NCI-H2107 (cell line): ENCODE measurements at places on chromosomes 2 and 18.

- no peak for DNase-seq
Observed at GRCh38 chr2:196601430-196602306, 37.8 kb upstream of the CCDC150 start.

DNA sequence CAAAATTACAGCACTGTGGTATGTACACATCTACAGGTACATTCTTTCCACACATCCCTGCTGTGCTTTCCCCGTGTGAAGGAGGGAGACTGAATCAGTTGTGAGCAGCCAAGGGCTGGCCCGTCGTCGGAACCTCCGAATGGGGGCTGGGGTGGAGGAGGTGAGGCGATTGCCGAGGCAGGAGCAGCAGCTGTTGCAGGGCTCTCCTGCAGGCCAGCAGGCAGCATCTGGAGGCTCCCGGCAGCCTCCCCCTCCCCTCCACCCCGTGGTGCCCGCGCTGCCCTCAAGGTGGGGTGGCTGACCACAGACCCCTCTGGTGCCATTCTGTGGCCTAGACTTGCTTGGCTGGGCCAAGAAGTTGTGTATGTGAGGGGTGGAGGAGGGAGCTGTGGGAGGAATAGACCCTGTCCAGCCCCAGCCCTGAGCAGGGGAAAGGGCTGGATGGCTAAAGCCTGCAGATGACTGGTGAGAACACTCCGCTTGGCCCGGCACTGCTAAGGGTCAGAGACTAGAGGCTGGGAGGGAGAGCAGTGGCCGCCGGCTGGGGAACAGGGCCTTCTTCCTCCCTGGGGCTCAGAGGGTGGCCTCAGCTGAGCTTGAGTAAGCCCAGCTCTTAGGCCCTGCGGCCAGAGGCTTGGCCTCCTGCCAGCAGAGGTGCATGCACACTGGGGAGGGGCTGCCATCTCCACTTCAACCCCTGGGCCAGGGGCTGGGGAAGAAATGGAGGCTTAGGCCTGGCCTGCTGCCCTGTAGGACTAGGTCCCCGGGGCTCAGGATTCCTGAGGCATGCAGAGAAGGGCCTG is 7.6 kb downstream of the STAMBP start:
- no peak for DNase-seq

DNA sequence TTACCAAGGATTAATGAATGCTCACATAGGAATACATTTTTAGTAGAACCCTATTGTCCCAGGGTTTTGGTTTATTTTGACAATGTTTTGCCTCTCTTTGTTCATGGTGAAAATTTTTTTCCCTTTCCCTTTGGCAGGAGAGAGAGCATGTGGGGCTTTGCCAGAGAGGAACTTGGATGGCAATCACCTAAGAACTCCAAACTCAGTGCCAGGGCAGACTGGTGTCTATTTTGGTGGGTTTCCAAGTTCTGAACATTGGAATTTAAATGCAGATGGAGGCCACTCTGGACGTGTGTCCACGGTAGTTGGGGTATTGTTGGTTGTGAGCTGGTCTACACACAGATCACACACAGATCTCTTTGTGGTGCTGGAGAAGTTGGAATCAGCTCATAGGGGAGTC is 2091.1 kb upstream of the PIK3C3 start:
- no peak for DNase-seq

DNA sequence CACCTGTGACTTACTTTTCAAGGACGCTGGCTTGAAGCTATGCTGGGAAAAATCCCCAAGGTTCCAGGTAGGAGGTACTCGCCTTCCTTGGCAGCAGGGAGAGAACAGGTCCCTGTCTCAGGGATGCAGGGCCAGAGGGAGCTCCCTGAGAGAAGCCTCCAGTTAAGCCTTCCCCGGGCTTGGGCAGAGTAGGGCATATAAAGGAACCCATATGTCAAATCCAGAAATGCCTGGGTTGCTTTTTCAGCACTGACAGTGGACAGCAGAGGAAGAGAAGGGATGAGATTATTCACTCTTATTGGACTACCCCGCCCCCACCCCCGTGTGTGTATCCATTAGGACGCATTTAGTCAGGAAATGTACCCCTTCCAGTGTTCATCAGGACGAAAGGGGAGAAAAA is 89.3 kb upstream of the TEX51 start:
- no peak for DNase-seq

DNA sequence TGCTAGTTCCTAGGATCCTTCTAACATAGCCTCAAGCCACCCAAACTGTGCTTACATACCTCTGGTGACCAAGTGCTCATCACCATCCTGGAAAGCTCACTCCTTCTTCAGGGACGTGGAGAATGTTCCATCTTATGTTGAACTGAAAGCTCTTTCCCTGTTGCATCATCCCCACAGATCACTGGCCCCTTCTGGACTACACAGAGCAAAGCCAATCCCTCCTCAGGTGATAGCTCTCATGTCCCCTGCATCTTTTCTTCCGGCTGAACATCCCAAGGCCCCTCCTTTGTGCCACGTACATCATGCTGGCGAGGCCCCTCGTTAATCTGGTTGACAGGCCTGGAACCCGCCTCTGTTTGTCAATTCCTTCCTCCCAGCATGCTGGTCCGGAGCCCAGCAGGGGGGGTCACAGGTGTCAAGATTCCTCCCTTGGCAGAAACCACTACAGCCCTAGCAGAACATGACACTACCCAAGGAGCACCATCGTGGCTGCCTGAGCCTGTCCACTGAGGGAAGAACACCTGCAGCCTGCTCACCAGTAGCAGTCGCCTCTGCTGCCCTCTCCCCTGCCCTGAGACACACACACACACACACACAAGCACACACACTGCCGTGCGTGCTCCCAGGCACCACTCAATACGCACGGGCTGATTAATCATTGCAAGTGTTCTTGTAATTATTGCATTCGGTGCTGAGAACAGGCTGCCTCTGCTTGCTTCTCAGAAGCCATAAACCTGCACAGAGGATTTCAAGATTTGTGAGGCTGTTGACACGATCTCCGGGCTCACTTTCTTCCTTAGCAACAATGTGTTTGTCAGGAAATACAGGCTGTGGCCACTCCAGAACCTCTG is 6.3 kb upstream of the KCNK3 start:
- DNase-seq: no peak

GRCh38 chr2:233501198-233502076 is 65.1 kb downstream of the USP40 start:
- no peak for DNase-seq

GRCh38 chr2:221124532-221125240 is 447.4 kb downstream of the EPHA4 start:
- peak; percentile 60 for DNase-seq

GRCh38 chr2:71716697-71717624 is 263.6 kb downstream of the DYSF start:
- DNase-seq: no peak

DNA sequence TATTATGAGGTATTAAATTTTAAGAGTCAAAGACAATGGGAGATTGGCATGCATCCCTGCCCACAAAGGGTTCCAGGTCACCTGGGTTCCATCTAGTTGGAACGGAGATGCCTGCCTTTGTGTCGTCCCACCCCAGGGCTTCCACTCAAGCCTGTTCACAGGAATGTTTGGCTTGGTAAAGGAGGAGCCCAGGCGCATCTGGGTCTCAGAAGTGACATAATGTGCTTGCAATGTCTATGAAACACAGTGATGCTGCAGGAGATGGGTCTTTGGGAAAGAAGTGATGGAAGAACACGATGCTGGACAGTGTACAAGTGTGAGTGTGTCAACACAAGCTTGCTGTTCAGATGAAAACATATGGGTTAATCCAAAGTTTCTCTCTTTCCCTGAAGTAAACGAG is 49.6 kb upstream of the ZNF396 start:
- DNase-seq: no peak

DNA sequence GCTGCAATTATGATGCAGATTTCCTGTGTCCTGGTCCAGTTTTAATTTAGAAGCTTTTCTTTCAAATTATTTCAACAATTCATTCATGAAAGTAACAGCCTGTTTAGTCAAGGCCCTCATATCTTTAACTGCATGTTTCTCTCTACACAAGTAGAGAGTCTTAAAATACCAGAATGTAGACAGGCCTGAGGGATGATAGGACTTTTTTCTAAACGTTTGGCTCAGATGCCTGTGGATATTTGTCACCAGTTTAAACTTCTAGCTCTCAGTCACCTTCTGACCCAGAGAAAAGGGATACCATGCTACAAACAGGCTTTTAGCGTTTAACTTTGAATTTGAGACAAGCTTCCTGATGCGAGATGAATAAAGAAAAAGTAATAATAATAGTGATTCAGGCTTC is 15.7 kb downstream of the COL5A2 start:
- no peak for DNase-seq

DNA sequence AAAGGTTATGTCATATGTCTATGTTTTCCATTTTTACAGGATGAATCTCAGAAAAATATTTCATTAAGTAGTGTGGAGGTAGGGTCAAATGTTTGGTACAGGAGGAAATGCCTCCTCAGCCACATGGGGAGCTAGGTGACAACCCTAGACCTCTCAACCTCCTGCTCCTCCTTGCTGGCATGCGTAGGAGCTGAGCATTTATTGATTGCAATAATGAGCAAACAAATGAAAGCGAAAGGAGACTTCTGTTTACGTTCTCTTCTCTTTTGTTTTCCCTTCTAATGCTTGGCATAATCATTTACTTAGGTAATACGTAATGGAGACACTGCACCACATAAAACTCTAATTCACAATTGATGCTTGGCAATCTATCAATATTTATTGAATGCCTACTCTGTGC is 95.1 kb upstream of the CCBE1 start:
- no peak for DNase-seq

- no peak for DNase-seq
Observed at GRCh38 chr2:128520791-128521190, 202.1 kb upstream of the HS6ST1 start.

DNA sequence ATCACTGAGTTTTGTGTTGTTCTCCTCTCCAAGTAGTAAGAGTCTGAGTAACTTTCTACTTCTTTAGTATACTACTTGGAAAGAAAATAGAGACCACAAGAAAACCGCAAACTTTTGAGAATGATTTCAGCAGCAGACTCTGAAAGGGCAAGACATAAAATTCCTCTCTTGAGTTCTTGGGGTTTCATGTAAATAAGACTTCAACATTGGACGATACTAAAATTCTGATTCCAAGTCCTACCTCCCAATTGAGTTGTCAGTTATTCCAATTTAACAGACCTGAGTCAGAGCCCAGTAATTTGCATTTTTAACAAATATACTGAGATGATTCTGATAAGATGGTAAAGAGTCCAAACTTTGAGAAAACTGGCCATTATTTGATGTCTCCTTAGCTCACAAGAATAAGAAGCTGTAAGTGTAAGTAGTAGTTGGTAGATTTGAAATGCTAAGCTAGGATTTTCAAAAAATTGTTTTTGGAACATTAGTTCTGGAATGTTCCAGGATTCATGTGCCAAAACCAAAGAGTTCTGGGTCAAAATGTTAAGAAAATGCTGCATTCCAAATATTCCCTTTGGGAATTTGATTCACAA is 261.6 kb upstream of the SPOPL start:
- DNase-seq: no peak

GRCh38 chr2:74017223-74017622 is 32.5 kb downstream of the TET3 start:
- no peak for DNase-seq

DNA sequence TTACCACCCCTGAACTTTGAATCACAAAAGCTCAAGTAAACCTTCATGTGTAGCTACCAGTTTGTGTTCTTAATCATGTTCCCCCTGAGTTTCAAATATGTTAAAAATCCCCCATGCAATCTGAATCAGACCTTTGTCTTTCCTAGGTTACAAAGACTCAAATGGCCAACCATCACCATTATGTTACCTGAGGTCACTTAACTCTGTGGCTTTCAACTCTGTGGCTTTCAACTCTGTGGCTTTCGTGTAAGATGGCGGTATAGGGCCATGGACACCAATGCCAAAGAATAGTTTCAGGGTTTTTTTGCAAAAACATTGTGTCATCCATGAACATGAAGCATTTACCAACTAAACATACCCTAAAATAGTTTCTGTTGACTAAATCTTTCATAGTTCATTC is 6.7 kb downstream of the ERMN start:
- no peak for DNase-seq

DNA sequence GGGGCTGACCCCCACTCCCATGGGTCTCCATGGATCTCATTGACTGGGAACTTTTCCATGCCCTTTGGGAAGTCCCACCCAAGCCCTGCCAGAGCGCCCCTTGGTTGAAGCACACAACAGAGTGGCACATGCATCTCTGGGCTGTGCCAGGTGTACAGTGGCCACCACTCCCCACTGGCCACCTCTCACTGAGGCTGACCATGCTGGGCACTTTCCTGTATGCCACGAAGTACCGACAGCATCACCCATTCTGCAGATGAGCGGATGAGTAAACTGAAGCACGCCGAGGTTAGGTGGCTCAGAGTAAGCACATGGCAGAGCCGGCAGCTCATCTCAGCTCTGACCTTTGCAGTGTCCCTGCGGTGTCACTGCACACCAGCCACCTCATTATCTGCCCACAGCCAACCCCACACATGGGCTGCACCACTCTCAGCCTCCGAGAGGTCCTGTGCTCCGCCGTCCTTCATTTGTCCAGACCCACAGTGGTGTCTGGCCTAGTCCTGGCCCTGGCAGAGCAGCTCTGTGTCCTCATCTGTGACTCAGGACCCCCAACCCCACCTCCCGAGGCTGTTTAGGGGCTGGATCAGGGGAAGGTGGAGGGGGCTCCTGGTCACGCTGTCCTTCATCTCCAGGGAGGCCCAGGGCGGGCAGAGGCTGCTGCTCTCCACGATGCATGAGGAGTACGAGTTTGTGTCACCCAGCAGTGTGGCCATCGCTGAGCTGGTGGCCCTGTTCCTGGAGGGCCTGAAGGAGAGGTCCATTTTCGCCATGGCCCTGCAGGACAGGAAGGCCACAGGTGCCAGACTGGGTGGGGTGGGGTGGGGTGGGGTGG is 18.0 kb upstream of the GPR17 start:
- no peak for DNase-seq

- no peak for DNase-seq
Observed at GRCh38 chr2:110910423-110910822, 178.1 kb downstream of the ACOXL start.

DNA sequence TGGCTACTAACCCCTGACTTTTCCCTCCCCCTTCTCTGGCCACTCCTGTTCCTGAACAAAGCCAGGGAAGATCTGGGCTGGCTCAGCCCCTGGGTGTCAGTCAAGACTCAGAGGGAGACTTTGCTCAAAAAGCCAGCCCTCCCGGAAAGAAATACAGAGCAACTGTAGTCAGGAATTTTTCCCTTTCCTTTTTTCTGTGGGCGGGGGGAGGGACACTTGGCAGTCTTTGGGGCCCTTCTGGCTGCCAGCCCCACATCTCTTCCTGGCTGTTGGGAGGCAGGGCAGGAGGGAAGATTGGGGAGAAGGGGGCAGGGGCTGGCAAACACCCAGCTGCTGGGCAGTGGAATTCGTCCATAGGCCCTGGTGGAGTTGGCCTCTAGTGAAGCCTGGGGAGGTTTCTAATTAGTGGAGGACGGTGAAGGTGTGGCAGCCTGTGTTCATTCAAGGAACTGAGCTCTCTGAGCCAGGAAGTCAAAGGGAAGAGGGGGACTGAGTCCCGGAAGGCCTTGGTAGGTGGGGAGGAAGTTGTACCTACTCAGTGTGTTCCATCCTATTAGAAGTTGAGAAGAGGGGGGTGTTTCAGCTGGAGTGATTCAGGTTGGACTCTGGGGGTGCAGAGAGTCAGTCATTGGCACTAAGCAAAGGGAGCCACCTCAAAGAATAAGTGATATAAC is 10.9 kb downstream of the IGFBP2 start:
- no peak for DNase-seq

- no peak for DNase-seq
Observed at GRCh38 chr2:177612659-177613058, 220.1 kb downstream of the AGPS start.

- no peak for DNase-seq
Observed at GRCh38 chr18:9577361-9577760, 37.0 kb downstream of the PPP4R1 start.

- peak; percentile 62 for DNase-seq
Observed at GRCh38 chr2:183665425-183665824, 541.2 kb downstream of the NUP35 start.
